Right renal pelvis (tissue), 4 donors: ENCODE measurements at places on chromosomes 12 and 14. TPM values are rescaled to one million over a fixed set of nuclear protein-coding genes. Genes with fewer than 3 reads are reported as not detected.

DNA sequence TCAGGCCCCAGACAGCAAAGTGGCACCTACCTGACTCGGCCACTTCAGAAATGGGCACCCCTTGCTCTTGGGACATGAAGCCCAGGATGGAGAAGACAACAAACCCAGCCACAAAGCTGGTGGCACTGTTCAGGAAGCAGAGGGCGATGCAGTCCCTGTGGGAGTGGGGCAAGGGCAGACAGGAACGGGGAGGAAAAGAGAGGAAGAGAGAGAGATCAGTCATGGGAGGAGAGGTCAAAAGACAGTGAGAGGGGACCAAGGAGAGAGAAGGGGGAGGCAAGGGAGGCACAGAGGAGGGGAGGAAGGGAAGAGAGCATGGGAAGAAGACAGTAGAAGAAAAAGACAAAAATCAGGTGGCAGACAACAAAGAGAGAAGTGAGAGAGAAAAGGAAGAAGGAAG lies 16.6 kb downstream of the SLC6A12 start:
- DNase-seq: no peak

- no peak for DNase-seq
These were observed 19.3 kb upstream of the KIF26A start for GRCh38 chr14:104119119-104119487.

The GDF3 gene
- 0.50 TPM for polyA plus RNA-seq

- no peak for DNase-seq
These were observed 306.6 kb upstream of the ATP2B1 start for GRCh38 chr12:90015228-90015627.

DNA sequence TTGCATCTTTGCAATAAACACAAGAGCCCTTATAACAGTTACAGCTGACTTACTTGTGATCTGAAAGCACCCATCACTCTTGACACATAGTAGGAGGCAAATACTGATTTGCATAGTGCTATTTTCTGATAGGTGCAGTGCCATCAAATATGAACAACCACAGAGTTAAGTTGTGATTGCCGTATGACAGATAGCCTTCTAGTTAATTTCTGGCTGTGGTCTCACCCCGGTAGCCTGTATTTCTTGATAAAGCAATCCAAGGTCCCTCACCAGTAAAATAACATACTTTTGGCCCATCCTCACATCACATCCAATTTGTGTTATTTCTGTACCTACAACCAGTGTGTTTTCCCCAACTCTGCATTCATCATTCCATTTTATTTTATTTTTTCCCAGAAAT lies 23.3 kb upstream of the STYK1 start:
- DNase-seq: no peak

GRCh38 chr12:442235-442884 lies 17.4 kb upstream of the B4GALNT3 start:
- no peak for DNase-seq

DNA sequence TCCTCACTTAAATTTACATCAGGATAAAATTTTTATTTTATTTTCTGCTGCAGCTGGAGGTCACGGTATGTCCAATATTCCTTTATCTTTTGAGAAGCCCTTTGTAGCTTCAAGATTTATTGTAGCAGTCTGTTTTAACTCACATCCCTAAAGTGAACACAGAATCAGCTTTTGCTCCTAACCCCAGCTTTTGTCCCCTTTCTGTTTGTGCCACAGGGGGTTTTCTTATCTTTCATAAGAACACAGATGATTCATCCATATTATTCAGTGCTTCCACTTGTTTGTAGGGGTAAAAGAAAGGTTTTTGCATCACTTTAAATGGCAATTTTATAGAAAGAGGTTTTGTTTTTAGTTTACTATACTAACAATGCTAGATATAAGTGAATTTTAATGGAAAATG lies 21.8 kb upstream of the PIK3C2G start:
- no peak for DNase-seq

The PRIMA1 gene
- 1.4 TPM for polyA plus RNA-seq

The SLC5A8 gene
- polyA plus RNA-seq: 45.0 TPM

The CLMN gene
- 25.1 TPM for polyA plus RNA-seq

DNA sequence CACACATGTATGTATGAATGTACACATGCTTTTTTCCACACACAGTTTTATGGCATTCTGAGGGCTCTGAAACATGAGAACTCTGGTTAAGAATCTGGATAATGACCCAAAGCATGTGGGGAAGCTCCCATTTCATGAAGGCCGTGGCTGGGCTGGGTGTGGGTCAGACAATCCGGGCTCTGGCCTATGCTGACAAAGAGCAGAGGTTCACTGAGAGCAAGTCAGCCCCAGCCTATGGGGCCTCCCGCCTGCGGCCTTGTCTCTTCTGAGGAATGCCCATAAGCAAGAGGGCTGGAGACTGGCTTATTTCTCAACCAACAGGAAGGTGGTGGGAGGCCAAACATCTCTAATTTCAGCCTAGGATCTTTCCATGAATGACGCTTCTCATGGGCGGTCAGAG lies 8.5 kb downstream of the MYH6 start:
- DNase-seq: no peak

The SPX gene
- 22.9 TPM for polyA plus RNA-seq

The MAP4K5 gene
- 55.1 TPM for polyA plus RNA-seq

GRCh38 chr12:82366197-82366596 lies 7.9 kb downstream of the METTL25 start:
- DNase-seq: no peak

The DCD gene
- polyA plus RNA-seq: not detected

The CACNB3 gene
- 55.1 TPM for polyA plus RNA-seq
